Stimulated activated CD4-positive, alpha-beta T cell treated with anti-CD3 and anti-CD28 coated beads, Interleukin-1b, Interleukin-23, amount 100 ng/mL, for 48 hours (primary cell): ENCODE measurements at places on chromosomes 11 and 22.

- no peak for DNase-seq
Observed at GRCh38 chr22:18013436-18013835, 10.9 kb downstream of the MICAL3 start.

DNA sequence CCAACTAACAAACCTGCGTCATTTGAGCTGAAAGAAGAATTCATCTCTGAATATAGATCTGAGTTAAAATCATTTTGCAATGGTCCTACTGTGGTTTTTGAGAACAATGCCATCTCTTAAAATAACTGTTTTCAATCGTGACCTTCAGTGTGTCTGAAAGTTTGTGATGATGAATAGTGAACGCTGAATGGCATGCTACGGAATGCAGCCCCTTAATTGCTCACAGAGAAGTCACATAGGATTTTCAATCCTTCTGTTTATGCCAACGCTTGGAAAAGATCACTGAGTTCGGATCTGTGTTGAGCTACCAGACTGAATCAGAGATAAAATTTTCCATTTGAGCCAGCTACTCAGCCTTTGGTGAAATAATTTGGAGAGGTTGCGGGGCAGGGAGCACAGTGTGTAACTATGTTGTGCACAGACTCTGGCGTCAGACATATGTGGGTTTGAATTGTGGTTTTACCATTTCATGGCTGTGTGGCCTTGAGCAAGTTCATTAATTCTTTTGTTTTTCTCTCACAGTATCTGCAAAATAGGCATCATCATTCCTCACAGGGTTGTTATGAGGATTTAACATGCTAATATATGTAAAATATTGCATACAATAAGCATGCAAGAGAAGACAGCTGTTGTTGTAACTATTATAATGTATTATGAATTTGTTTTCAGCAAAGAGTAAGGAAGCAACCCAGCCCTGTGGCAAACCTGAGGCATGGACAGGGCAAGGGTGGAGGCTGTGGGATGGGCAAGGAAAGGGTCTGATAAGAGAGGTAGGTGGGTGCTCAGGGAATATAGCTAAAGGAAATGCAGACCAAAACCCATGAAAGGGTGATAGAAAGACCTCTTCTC lies 679.9 kb downstream of the KCNA4 start:
- DNase-seq, result no peak

DNA sequence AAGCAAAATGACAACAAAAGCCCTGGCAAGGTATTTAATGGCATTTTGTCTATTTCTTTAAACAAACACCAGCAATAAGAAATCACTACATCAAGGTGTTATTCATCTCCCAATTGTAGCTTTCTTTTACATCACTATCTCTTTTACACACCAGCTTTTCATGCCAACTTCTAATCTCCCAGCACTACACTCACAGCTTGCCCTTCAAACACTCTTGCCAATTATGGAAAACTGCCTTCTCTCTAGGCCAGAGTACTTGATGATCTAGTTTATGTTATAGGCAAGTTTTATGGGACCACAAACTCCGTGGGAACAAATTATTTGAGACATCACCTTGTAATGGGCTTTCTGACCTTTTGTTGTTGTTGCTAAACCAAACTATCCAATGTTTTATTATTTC lies 61.3 kb downstream of the SVIP start:
- no peak for DNase-seq

GRCh38 chr22:19565382-19566278 lies 41.4 kb upstream of the CLDN5 start:
- DNase-seq, result no peak

- no peak for DNase-seq
Observed at GRCh38 chr11:95338430-95338991, 107.5 kb upstream of the SESN3 start.

DNA sequence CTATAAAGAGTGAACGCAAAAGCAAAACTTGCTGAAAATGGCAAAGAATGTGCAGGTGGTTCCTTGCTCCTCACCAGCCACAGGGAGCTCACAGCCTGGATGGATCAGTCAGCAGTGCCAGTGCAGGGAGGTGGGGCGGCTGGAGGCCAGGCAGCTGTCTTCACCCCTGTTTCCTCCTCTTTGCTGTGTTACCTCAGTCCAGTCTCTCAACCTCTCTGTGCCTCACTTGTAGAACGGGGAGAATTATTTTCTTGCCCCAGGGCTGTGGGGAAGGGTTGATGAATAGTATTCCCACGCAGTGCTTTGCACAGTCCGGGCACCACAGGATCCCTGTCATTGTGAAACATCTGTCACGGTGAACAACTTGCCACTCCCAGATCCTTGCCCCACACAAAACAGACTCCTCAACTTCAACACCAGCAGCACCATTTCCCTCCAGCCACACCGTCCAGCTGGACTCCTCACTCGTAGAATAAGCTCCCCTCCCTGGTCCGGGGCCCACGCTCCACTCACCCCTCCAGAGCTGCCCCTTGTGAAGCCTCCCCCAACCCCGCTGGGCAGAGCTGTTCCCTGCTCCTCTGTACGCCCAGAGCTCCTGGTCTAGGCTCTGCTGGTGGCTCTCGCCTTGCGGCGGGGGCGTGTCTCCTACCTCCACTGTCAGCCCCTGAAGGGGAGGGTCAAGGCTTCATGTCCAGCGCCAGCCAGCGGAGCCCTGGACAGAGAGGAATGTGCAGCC lies 27.7 kb downstream of the MPPED1 start:
- DNase-seq, result no peak

- peak; percentile 57 for DNase-seq
Observed at GRCh38 chr11:10298342-10298741, 4.3 kb upstream of the SBF2 start.

GRCh38 chr22:30894371-30894740 lies 74.2 kb downstream of the MORC2 start:
- no peak for DNase-seq

DNA sequence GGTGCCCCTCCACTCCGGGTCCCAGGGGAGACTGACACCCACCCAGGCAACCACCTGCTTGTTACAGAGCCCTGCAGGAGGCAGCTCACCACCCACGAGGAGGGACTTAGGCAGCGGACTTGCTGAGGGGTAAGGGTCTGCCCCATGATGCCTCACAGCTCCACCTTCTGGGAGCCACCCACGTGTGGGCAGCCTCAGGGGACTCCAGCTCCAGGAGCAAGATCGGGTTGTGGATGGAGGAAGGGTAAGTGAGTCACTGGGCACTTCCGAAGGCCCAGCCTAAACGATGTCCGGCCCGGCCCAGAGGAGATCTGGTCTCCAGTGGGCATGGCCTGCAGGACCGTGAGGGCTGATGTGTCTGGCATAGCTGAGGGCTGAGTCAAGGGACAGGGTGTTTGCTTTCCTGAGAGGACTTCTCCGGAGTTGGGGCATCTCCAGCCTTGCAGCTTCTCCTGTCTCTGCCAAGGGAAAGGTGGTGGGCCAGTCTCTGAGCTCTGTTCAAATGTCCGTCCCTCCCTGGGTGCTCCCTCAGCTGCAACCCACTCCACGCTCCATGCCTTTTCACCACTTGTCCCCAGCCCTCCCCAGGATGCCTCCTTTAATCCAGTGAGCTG lies 32.3 kb upstream of the P2RY2 start:
- DNase-seq, result no peak

GRCh38 chr11:19868871-19869270 lies 156.2 kb downstream of the NAV2 start:
- no peak for DNase-seq

- DNase-seq, result peak; percentile 78
Observed at GRCh38 chr11:3916962-3917361, 61.5 kb downstream of the STIM1 start.

DNA sequence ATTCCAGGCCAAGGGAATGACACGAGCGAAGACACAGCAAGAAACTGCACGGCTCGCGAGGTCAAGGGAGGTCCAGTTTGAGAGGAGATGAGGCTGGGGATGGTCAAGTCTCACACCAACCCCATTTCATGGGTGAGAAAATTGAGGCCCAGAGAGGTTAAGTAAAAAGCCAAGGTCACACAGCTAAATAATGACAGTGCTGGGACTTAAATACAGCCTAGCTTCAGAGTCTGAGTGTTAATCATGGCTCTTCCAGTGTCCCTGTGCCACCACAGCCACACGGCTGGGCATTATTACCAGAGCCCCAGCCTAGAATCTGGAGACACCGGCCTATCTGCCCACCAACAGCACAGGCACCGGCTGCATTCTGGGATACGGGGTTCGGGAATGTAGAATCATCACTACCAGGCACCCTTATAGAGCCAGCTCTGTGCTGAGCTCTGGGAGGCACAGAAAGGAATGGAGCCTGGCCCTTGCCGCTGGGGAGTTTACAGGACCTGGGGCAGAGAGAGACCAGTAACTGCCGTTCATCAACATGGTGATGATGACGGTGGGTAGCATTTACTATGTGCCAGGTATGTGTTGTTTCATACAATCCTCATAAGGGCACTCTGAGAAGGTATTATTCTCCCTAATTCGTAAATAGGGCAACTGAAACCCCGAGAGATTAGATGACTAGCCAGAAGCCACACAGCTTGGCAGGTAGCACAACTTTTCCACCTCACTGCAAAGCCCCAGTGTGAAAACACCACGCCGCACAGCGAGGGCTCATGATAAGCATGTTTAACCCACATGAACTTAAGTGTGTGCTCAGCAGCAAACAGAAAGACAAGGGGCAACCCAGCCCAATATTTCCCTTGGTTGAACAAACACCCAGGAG lies 51.8 kb downstream of the CD6 start:
- DNase-seq, result peak; percentile 84

DNA sequence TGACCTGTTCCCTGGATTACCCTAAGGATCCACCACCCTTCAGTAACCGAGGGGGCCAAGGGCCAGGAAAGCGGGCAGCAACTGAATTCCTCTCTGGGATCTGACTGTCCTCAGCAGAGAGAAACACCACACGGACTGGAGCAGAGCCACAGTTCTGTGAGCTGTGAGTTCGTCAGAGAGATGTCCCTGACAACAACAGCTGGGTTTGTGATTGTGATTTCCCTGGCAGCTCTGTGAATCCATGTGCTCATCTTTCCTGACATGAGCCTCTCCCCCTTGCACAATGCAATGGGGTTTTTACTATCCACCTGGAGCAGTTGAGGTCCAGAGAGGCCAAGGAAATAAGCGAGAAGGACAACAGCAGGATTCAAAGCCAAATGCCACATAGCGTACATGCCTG lies 69.4 kb upstream of the AMPD3 start:
- DNase-seq, result no peak

GRCh38 chr22:43275545-43276317 lies 67.4 kb downstream of the SCUBE1 start:
- no peak for DNase-seq

GRCh38 chr11:8654503-8654902 lies 28.0 kb downstream of the TRIM66 start:
- DNase-seq, result no peak

DNA sequence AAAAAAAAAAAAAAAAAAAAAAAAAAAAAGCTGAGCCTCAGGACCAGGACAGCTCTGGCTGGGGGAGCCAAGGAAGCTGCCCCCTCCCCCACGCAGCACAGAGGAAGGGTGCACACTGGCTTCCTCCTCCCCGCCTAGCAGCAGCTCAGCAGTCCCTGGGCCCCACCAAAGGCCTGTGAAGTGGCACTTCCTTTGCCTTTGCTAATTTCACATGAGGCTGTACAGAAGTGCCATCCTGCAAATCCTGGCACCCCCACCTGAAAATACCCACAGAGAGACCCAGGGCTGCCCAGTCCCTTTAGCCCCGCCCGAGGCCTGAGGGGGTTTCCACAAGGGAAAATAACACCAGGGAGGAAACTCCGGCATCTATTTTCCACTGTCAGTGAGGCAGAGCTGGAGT lies 3.9 kb downstream of the RHOG start:
- peak; percentile 48 for DNase-seq

DNA sequence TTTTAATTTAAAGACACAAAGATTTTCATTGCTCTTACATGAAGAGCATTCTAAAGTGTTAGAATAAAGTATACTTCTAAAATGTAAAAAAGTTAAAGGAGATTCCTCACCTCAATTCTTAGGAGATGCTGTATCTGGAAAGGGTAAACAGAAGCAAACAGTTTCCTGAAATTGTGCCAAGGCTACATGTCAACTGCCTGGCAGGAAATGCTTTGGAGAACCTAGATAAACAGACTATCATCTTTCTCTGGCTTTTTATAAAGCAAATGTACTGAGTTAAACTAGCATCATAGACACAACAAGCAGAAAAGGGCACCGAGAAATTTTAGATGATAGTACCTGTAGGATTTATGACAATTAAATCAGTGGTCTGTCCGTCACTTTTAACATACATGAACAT lies 24.7 kb upstream of the AKIP1 start:
- no peak for DNase-seq

DNA sequence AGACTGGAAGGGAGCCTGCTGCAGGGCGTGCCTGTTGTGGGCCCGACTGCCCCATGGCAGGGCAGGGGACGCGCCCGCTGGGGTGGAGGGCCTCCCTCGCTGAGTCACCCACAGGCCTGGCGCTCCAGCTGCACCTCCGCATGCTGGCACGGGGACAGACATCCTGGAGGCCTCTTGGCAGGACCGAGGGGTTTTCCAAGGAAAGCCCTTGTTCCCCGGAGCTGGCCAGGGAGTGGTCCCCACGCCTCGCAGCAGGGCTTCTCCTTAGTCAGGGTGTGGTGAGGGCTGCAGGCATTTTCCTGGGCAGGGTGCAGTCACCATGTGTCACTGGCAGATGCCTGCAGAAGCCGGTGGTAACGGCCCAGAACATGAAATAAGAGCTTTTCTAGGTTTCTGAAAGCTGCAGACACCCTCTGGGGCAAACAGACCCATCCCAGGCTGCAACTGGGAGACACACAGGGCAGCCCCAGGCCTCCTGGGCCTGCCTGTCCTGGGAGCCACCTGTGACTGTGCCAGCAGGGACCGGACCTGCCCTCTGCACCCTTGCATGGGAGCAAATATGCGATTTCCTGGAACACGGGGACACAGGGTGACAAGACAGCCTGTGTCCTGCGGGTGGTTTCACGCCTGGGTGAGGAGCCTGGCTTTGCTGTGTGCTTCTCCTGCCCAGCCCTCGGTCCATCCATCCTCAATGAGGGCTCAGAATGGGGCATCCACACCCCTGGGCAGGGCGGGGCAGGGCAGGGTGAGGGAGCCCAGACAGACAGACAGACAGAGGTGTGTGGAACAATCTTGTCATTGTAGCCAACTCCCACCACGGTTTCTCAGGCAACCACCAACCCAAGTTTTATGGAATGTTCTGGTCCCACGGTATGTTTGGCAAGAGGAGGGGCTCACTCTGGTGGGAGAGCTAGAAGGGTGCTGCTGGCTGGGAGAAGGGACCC lies 43.2 kb upstream of the FADD start:
- DNase-seq, result no peak

- DNase-seq, result no peak
Observed at GRCh38 chr11:93935826-93936225, 85.3 kb upstream of the HEPHL1 start.

GRCh38 chr11:70680781-70681281 lies 282.5 kb downstream of the CTTN start:
- DNase-seq, result peak; percentile 13

GRCh38 chr22:37726241-37726887 lies 29.5 kb downstream of the TRIOBP start:
- DNase-seq, result no peak
